ENCODE measurements at places on chromosomes 13 and 19. TPM values are rescaled to one million over a fixed set of nuclear protein-coding genes. Genes with fewer than 3 reads are reported as not detected.

Gene PCCA
- polyA plus RNA-seq = 70.4 TPM

Gene CCDC169
- 5.8 TPM for polyA plus RNA-seq

Gene ADGRE1
- polyA plus RNA-seq = 0.10 TPM

GRCh38 chr13:40060296-40061007 is 405.0 kb downstream of the COG6 start:
- no peak for DNase-seq

DNA sequence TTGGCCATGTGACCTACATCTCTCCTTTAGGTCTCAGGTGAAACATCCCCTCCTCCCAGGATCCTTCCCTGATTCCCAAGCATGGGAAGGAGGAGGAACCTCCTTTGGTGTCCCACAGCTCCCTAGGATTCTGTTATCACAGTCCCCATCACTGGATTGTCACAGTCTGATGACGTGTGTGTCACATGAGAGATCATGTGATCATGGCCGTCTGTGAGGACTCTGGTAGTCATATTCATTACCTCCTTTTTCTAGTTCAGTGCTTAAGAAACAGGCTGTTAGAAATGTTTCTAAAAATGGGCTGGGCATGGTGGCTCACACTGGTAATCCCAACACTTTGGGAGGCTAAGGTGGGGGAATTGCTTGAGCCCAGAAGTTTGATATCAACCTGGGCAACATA is 3.0 kb downstream of the DHX34 start:
- DNase-seq = no peak

Gene KLHL1
- polyA plus RNA-seq = 0.87 TPM

DNA sequence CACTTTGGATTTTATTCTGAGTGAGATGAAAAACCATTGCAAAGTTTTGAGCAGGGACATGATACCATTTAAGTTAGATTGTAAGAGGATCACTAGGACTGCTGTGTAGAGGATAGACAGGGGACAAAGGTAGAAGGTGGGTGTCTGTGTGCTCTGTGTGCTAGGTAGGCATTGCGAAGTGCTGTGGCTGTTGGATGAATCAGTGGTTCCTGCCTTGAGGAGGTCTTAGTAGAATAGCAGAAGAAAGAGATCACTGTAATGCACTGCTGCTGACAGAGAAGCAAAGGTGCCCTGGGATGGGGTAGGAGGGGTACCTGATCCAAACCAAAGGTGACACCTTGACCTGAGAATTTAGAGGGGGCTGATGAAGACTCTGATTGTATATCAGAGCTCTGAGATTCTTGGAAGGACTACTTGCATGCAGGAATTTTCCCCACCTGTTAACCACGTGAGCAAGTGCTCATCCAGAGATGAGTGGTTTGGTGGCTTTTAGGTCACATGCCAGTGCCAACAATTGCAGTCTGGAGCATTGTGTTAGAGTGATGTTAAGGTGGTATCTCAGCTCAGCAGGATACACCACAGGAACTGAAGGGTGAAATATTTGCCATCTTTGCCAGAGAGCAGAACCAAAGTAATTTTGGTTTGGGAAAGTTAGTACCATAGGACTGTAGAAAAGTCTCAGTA is 10.8 kb downstream of the WASF3 start:
- DNase-seq = no peak

DNA sequence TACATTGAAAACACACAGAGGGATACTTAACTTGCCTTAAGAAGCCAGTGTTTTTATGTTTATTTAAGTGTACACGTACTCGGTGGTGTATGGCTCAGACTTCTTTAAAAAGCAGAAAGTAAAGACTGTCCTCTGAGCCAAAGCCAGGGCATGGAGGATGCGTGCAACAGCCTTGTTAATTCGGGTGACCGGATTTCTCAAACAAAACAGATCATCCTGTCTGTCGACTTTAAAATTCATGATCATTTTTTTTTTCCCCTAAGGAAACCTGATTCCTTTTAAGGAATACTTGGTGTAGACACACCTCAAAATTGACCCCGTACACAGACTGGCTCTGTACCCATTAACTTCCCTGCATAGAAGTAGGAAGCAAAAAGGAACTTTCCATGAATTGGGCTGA is 124.7 kb upstream of the RNF113B start:
- DNase-seq = no peak

Gene ERICH4
- 4.4 TPM for polyA plus RNA-seq

- no peak for DNase-seq
These were observed 4.1 kb downstream of the KPTN start for GRCh38 chr19:47479701-47480503.

Gene CEACAM19
- 16.3 TPM for polyA plus RNA-seq
